ENCODE measurements at places on chromosomes 12 and 14.

GRCh38 chr12:7642876-7643309 lies 22.8 kb downstream of the APOBEC1 start:
- DNase-seq: no peak

GRCh38 chr14:89365061-89365801 lies 51.8 kb downstream of the FOXN3 start:
- DNase-seq: no peak

GRCh38 chr14:32197919-32198318 lies 3.9 kb upstream of the RNU6-7 start:
- no peak for DNase-seq

GRCh38 chr14:94716976-94717375 lies 52.9 kb downstream of the GSC start:
- DNase-seq: no peak

DNA sequence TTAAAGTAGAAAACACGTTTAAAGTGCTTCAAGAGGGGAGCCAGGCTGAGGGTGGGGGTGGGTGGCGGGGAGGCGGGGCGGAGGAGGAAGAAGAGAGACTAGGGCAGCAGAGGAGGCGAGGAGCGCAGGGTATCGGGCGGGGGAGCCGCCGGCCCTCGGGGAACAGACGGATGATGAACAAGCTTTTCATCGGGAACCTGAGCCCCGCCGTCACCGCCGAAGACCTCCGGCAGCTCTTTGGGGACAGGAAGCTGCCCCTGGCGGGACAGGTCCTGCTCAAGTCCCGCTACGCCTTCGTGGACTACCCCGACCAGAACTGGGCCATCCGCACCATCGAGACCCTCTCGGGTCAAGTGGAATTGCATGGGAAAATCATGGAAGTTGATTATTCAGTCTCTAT lies 39.2 kb downstream of the ZCRB1 start:
- no peak for DNase-seq

DNA sequence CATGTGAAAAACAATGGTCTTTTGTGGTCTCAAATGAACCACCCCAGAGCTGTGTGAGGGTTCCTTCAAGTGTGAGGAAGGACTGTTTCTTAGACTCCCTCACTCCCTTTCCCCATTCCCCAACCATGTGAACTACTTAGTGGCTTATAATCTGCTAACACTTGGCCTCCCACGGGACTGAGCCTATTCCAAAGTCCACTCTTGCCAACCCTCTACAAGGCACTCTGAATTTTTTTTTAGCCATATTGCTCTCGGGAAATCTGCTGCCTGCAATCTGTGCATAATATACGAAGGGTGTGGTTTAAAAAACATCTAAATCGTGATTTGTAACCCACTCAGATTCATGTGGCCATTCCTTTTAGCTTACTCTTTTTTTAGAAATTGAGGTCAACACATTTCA lies 2.6 kb downstream of the SVOP start:
- DNase-seq: no peak

- peak; percentile 60 for DNase-seq
These were observed 60.6 kb downstream of the PTPRB start for GRCh38 chr12:70576341-70577282.

- DNase-seq: no peak
These were observed 122.9 kb downstream of the OTOGL start for GRCh38 chr12:80222261-80222660.

DNA sequence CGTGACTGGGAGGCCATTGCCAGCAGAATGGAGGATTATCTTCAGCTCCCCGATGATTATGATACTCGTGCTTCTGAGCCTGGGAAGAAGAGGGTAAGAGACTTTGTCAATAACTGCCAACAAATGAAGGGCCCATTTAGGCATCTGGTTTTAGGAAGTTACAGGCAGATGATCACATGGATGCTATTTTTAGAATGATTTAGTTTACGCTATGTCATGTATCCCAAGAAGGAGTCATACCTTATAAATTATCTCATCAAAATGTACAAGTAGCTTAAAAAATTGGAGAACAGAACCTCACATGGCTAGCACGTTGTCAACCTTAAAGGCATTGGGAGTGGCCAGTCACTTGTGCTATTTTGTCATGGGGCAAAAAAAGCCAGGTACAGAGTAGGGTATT lies 46.7 kb downstream of the PROX2 start:
- DNase-seq: no peak

DNA sequence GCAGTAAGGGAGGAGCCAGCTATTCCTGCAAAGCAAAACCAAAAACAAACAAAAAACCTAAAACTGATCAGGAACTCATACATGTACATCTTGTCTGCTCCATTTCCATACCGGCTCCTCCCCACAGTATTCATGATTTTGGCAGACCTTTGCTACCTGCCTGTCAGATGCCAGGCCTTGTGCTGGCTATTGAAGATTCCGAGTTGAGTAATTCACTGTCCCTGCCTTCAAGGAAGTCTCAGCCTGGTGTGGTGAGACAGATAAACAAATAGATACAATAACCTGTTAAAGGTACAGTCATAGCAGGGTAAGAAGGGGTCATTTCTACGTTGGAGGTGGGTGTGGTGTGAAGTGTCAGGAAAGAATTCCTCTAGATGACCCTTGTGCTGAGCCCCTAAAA lies 42.7 kb downstream of the SUSD6 start:
- DNase-seq: no peak

All from NCI-H1092 (cell line).